ENCODE measurements at places on chromosomes 1 and 21.

DNA sequence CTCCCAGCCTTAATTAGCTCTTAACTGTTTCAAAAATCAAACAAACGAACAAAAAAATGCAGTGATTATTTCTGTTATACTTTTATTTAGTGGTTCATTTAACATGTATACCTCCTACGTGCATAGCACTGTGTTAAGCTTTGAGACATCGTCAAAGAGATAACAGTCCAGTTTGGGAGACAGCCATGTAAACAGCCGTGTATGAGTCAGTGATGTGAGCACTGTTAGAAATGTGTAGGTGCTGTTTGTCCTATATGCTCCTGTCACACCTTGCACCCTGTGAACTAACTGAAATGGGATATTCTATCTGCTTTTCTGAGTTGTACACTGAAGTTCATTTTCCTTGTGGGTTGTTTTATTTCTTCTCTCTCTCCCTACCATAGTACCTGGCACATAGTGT lies 109.7 kb upstream of the CACYBP start:
- no peak for DNase-seq

DNA sequence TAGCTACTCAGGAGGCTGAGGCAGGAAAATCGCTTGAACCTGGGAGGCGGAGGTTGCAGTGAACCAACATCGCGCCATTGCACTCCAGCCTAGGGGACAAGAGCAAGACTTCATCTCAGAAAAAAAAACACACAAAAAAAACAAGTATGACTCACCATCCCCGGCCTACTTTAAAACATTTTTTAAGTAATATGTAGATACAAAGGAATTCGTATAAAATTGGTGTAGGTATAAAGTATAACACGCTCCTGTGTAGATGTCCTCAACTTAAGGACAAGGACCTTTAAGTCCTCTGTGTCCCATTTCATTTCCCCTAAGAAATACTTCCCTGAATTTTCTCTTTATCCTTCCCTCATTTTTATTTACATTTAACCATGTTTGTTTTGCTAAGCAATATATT lies 73.4 kb upstream of the PKN2 start:
- no peak for DNase-seq

DNA sequence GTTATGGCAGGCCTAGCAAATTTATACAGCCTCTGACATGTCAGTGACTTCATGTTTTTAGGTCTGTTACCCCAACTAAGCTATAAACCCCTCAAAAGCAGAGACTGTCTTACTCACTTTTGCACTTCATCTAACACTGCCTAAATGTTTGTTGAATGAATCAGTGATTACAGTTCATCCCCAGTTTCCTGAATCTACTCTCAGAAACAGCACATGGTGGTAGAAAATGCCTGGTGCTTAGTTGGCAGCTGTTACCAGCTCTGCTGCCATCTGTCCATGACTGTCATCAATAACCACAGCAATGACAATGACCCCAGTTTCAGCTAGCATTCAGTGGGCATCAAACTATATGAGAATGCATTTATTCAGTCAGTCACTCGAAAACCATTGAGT lies 110.5 kb upstream of the SERBP1 start:
- DNase-seq: no peak

GRCh38 chr1:20476265-20477038 lies 9.6 kb downstream of the CAMK2N1 start:
- DNase-seq: no peak

DNA sequence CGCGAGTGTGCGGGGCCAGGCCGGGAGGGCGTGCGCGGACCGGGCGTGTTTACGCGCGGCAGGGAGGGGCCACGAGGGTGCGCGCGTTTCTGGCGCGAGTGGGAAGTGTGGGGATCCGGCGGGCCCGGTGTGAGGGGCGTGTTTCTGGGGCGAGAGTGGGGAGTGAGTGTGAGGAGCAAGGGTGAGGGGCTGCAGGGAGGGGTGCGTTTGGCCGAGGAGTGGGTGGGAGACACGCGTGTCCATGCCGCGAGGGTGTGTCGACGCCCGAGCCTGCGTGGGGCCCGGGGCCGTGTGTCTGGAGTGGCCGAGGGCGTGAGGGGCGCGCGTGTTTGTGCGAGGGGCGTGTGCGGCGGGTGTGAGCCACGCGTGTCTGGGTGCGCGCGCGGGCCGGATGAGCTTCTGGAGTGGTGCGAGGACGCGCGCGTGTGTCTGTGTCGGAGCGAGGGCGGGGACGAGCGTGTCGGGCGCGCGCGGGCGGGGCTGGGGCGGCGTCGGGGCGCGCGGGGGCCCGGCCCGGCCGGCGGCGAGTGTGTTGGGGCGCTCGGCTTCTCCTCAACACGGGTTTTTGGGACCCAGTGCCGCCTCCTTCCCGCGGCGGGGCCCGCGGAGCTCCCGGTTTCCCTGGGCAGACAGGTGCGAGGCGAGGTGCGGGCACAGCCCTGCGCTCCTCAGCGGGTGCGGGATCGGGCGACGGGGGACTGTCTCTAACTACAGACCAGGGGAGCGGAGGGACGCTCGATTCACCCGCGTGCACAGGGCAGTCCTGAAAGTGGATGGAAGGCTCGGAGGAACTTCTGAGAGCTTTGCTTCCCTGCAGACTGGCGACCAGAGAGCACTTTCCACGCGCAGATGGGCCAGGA lies 65.8 kb upstream of the VAMP3 start:
- DNase-seq: no peak

- no peak for DNase-seq
Measured at GRCh38 chr1:43334453-43335205, 3.0 kb upstream of the MPL start.

GRCh38 chr1:23727362-23727811 lies 15.9 kb upstream of the ELOA start:
- no peak for DNase-seq

DNA sequence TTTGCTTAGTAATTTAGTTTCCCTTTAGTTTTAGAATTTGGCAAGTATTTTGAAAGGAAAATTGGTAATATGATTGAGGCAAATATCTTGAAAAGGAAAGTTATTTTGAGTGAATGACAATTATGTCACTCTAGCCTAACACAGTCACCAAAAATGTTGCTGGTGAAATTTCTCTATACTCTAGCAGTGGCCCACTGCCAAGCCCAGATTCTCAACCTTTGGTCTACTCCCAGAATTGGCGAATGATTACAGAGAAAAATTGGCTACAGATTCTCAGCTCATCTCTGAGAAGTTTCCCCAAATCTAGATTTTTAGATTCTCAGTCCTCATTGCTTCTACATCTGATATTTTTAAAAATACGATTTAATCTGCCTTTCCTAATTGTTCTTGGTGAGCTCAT lies 84.9 kb downstream of the PIGK start:
- no peak for DNase-seq

DNA sequence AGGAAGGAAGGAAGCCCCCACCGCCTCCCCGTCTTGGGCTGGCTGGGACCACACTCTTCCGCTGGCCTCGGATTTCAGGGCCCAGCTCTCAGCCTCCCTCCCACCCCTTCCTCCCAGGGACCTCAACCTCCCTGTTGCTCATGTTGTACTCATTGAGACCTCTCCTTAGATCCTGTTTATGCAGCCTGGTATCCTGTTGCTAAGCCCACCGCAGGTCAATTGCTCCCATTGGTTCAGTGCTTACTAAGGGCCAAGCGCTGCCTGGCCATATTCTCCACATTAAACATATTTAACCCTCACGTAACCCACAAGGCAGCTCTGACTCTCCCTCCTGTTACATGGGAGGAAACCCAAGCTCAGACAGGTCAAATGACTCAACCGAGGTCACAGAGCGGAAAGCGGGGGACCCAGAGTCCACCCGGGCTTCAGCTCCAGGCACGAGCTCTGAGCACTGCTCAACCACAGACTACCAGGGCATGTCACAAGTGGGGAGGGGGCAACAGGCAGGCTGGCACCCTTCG lies 23.2 kb upstream of the H6PD start:
- DNase-seq: no peak

DNA sequence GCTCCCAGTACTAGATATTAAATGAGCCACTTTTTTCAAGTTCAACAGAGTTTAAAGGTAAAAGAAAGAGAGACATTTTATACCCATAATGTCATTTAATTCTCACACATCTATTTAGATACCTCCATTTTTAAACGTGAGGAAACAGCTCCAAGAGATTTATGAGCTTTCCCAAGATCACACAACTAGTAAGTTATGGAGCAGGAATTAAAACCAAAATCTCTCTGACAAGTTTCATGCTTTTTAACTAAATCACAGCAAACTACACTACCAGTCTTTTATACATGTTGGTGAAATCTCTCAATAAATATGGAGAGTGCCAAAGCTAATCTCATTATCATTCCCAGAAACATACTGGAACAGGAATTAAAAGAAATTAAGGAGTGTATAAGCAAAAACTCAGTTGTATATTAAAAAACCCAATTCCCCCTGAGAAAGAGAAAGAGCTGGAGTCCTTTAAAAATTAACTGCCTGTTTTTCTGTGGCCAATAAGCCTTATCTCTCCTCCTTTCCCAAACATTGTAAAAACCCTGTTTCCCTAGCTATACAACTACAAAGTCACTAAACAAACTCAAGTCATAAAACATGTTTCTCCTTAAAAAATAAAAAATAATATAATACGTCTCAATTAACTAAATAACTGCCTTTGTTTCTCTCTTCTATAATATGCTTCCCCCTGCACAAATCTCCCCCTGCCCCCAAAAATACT lies 26.7 kb upstream of the THEM4 start:
- DNase-seq: no peak

DNA sequence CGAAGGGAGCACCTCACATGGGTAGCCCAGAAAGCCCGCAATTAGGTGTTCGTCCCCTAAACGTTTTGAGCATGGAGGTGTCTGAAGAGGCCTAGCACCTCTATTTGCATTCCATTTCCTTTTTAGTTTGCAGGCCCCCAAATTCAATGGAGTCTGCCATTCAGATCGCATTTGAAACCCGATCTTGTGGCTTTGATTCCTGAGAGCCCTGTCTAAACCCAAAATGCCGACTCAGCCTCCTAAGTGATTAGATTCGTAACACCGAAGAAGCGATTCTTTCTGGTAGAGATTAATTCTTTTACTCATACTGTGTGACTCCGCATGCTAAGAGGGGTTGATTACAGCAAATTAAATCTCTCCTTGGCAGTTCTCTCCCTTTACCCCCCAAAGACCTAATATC lies 415.2 kb upstream of the KAZN start:
- no peak for DNase-seq

Data from neuronal stem cell (in vitro differentiated cells).